ENCODE measurements at places on chromosomes 12 and 14. TPM values are rescaled to one million over a fixed set of nuclear protein-coding genes. Genes with fewer than 3 reads are reported as not detected.

METTL17 gene
- 61.5 TPM for total RNA-seq

DNA sequence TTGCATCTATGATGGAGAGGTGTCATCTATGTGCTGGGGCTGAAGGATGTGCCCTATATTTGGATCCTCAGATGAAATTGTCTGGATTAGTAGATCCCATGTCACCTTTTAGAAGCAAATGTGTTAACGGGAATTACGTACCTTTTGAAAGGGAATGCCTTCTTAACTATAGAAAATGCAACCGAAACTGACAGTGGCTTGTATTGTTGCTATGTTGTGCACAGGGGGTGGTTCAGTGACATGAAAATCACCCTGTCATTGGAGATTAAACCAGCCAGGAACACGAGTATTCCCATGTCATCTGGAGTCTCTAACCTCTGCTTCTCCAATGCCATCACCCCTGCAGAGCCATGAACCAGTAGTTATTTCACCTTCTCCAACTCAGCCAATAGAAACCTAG is 110.2 kb downstream of the METTL25 start:
- DNase-seq: no peak

GRCh38 chr12:31026202-31026601 is 47.5 kb upstream of the DDX11 start:
- no peak for DNase-seq

KLHL33 gene
- 1.2 TPM for total RNA-seq

- DNase-seq: peak; percentile 17
These were observed 574 bp downstream of the WNK1 start for GRCh38 chr12:752695-753610.

All from tibial nerve (tissue), 4 donors.